H1 (cell line): ENCODE measurements at places on chromosomes 2 and 18. TPM values are rescaled to one million over a fixed set of nuclear protein-coding genes. Genes with fewer than 3 reads are reported as not detected.

GRCh38 chr2:233065954-233066470 lies 5.9 kb downstream of the INPP5D start:
- DNase-seq: no peak

DNA sequence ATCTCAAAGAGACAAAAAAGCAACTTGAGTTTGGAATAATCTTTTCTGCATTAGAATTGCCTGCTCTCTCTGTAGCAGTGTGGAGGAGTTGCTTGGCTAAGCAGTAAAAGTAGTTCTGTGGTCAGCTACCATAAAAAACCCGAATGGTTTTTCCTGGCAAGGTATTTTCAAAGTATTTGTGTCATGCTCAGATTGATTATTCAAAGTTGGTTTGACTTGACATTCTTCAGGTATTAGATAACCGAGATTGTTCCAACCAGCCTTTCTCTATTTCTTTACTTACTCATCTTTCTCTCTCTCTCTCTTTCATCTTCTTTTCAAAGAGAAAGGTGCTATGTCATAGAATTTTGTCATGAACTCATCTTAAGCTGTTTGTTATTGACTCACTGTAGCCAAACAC lies 404.9 kb downstream of the CPS1 start:
- DNase-seq: no peak

- DNase-seq: no peak
These were observed 14.0 kb downstream of the MCFD2 start for GRCh38 chr2:46901611-46902010.

- DNase-seq: no peak
These were observed 29.4 kb downstream of the TMEM18 start for GRCh38 chr2:647691-648231.

DNA sequence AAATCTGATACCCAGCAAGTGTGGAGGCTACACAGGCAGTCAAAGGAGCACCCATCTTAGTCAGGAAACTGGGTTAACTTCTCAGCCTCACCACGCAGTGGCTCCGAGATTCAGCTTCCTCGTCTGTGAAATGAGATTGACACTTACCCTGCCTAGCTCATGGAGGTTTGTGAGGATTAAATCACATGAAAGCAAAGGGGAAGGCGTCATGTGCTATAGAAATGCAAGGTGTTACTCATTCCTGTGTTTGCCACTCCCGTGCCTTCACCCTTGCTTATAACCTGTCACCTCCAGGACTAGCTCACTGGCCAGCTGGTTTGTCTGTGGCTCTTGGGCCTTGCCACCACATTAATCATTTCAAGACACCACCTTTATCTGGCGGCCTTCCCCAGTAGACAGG lies 118.9 kb upstream of the FOSL2 start:
- no peak for DNase-seq

DNA sequence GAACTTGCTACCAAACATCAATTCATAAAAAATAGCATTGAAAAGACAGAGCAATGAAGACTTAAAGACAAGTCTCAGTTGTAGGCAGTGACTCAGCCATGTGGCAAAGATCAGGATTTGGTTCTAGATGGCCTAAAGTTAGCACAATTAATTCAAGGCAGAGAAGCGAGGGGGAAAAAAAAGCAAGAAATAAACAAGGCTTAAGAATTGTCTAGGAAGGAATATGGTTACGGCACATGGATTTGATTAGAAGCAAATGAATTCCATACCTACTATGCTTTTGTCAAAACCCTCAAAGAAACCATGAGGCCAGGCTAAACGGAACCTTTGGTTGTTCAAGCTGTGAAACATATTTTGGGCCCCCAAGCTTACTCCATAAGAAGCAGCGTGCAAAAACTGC lies 362.2 kb upstream of the KCNH7 start:
- no peak for DNase-seq

- DNase-seq: no peak
These were observed 68.9 kb downstream of the MEX3C start for GRCh38 chr18:51128533-51128932.

- DNase-seq: no peak
These were observed 12.7 kb upstream of the DES start for GRCh38 chr2:219405451-219405850.

- no peak for DNase-seq
These were observed 164.6 kb upstream of the DCC start for GRCh38 chr18:52175406-52175805.

GRCh38 chr2:96685577-96686459 lies 43.3 kb downstream of the FER1L5 start:
- DNase-seq: peak; percentile 56

- DNase-seq: no peak
These were observed 73.9 kb upstream of the UXS1 start for GRCh38 chr2:106267997-106268396.

- DNase-seq: no peak
These were observed 79.0 kb downstream of the CIB4 start for GRCh38 chr2:26561918-26562810.

CAPN14 gene
- total RNA-seq: 0.07 and 0.08 TPM in 2 replicates

GPAT2 gene
- 0.63 and 1.0 TPM in 2 replicates for total RNA-seq

PCARE gene
- total RNA-seq: not detected in 2 replicates

SLC9A4 gene
- not detected in 2 replicates for total RNA-seq

PSMA8 gene
- not detected in 2 replicates for total RNA-seq

CD8B gene
- 0.35 and 0.57 TPM in 2 replicates for total RNA-seq
